EL (cell line): ENCODE measurements at places on chromosomes 12 and 14.

DNA sequence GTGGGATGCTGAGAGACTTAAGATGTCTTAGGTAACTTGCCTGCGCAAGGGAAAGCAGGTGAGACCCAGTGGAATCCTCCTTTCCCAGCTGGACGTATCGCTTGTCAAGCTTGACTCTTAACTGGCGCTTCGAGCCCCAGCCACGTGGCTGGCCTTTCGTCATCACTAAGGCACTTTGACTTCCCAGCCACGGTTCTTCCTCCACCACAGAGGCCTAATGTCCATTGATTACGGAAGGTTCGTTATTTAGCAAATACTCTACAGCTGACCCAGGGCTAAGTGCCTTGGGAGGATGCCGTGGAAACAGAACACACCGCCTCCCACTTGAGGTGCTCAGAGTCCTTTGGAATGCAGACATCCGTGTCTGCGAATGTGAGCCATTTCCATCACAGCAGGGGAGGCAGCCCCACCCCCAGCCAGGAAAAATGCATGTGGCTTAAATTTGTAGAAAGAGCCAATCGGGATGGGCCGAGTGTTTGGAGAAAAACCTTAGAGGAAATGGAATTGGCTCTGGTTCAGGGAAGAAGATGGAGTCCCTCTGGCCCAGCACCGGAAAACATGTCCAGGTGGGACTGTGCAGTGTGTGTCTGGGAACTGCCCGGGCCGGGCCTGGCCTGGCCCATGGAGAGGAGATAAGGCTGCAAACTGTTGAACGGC lies 115.7 kb downstream of the PLXNC1 start:
- no peak for DNase-seq

DNA sequence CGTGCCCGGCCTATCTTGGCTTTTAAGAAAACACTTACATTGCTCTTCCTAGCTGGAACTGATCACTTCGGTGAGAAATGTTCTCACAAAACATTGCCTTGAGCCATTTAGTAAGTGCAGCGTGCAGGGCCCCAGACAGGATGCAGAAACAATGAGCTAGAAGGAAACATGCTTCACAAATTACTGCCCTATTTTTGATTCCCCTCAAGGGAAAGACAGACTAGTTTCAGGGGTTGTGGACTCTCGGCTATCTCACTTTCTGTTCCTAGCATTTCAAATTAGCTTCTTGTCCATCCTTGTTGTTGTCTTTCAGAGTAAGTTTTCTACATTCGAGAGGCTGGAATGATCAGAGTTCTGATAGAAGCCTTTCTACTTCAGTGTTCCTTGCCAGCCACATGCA lies 21.6 kb downstream of the TGFB3 start:
- DNase-seq: no peak

- no peak for DNase-seq
These were observed 8.6 kb upstream of the ARPC3 start for GRCh38 chr12:110458756-110459155.

GRCh38 chr12:111887926-111888745 lies 46.1 kb downstream of the MAPKAPK5 start:
- no peak for DNase-seq

GRCh38 chr12:89988188-89988915 lies 279.7 kb upstream of the ATP2B1 start:
- DNase-seq: no peak

GRCh38 chr12:53735-54730 lies 12.5 kb upstream of the IQSEC3 start:
- no peak for DNase-seq

GRCh38 chr12:32322354-32322753 lies 77.0 kb upstream of the FGD4 start:
- DNase-seq: no peak

- DNase-seq: no peak
These were observed 473.9 kb downstream of the BCL11B start for GRCh38 chr14:98798099-98798498.

DNA sequence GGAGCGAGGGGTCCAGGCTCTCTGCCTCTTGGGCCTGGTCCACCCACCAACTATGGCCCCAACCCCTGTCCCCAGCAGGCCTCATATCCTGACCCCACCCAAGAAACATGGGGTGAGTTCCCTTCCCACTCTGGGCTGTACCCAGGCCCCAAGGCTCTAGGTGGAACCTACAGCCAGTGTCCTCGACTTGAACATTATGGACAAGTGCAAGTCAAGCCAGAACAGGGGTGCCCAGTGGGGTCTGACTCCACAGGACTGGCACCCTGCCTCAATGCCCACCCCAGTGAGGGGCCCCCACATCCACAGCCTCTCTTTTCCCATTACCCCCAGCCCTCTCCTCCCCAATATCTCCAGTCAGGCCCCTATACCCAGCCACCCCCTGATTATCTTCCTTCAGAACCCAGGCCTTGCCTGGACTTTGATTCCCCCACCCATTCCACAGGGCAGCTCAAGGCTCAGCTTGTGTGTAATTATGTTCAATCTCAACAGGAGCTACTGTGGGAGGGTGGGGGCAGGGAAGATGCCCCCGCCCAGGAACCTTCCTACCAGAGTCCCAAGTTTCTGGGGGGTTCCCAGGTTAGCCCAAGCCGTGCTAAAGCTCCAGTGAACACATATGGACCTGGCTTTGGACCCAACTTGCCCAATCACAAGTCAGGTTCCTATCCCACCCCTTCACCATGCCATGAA lies 8.6 kb downstream of the ARHGAP9 start:
- DNase-seq: no peak

- DNase-seq: no peak
These were observed 196.4 kb downstream of the RGS6 start for GRCh38 chr14:72128629-72129028.

DNA sequence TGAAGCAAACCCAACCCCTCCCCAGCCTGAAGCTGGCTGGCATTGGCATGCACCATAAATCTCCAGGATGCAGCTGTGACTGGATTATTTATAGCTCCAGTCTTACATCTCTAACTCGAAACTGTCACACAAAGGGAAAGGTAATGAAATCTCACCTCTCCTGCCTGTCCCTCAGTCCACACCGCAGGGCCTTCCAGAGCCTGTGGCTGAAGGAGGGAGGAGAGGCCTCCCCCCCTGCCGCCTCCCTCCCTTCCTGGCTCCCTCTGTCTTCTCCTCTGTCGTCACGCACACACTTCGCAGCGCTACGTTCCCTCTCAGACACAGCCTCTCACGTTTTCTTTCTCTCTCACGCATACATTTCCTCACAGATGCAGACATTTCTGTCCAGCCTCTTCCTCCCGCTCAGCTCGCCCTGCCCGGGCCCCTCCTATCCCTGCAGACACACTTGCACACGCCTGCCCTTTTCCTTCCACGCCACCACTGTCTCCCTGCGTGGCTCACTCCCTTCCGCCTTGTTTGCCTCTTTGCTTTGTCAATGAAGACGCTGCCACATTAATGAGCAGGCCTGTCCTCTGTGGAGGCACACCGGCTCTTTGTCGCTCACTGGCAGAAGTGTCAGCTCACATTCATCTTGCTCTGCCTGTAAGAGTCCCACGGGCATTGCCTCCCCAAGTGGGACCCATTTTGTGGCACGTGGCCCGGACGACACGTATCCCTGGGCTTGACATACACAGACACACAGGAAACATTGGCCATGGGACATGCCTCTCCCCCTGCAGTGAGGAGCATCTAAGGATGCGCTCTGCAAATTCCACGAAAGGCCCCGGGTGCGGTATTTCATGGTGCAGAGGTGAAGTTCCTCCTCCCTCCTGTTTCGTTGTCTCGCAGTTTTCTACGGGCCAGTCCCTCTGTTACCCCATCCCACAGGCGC lies 27.9 kb downstream of the IRF2BPL start:
- DNase-seq: peak; percentile 36

GRCh38 chr12:80802652-80803400 lies 86.1 kb downstream of the MYF5 start:
- DNase-seq: no peak

- DNase-seq: peak; percentile 30
These were observed 10.2 kb upstream of the RNASE10 start for GRCh38 chr14:20494935-20495766.

DNA sequence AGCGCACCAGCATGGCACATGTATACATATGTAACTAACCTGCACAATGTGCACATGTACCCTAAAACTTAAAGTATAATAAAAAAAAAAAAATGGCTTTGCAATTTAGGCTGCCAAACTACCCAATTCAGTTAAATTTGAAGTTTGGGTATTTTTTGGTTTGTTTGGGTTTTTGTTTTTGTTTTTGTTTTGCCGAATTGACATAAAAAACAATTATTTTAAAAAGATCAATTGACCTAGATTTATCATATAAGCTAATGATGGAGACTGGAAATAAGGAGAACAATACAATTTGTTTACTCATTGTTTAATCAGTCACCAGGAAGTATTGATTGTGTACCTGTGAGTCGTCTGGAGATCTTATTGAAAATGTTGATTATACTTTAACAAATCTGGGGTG lies 62.1 kb upstream of the GARIN2 start:
- no peak for DNase-seq

- DNase-seq: no peak
These were observed 22.3 kb upstream of the NTF3 start for GRCh38 chr12:5409619-5410018.

GRCh38 chr12:12546314-12546772 lies 16.3 kb downstream of the DUSP16 start:
- DNase-seq: no peak

- DNase-seq: no peak
These were observed 41.1 kb downstream of the ERG28 start for GRCh38 chr14:75619548-75619947.

DNA sequence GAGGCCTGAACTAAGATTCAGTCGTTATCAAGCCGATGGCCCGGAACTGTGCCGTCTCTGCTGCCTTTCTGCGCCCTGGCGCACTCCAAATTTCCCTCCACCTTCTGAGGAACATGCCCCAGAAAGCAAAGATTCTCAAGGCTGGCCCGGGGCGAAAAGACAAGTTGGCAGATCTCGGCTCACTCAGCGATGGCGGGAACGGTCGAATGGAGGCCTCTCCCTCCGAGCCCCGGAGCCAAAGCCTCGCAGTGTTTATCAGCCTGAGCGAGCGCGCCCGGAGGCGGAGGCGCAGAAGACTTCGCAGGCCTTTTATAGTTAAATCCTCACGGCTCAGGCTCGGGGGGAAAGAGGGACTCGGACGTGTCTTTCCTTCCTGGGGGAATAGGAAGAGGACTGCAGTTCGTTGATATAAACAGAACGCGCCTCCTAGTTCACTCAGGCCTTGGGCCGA lies 5.6 kb downstream of the TBX5 start:
- peak; percentile 48 for DNase-seq

DNA sequence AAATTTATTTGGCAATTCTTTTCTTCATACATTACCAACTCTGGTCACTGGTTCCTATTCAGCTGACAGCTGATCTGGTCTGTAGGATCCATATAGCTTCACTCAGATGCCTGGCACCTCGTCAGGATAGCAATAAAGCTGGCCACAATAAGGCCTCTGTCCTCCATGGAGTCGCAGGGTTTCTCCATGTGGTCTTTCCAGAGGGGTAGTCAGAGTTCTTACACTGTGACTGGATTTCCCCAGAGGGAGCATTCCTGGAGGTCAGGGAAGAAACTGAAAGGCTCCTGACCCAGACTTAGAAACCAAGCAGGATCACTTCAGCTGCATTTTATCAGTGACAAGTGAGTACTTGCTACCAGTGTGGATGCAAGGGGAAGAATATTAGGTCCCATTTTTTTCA lies 34.9 kb upstream of the SIX1 start:
- DNase-seq: no peak

DNA sequence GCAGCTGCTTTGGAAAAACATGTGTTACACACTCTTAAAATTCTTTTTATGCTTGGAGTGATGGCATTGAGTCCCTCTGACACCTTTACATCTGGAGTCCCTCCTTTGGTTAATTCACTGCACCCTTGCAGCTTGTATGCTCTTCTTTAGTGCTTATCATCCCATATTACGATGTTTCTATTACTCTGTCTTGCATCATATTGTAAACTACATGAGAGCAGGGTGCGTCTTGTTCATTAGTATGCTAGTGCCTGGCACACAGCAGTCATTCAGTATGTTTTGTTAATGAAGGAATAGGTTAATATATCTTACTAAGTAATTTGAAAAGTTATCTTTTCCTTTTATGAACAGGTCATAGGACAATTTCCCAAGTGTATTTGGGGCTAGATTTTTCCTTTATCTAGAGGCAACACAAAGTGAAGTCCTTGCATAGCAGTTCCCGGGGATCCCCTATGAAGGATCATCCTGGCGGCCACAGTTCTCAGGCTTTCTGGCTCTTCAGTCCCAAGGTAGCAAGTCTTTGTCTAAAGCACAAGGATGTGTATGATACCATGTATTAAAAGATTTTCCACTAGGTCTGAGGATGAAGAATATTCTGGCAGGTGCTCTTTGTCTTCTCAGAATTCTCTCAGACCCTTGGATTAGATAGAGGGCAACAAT lies 363.8 kb downstream of the FUT8 start:
- DNase-seq: no peak

- DNase-seq: no peak
These were observed 39.1 kb upstream of the FRS2 start for GRCh38 chr12:69430942-69431590.

DNA sequence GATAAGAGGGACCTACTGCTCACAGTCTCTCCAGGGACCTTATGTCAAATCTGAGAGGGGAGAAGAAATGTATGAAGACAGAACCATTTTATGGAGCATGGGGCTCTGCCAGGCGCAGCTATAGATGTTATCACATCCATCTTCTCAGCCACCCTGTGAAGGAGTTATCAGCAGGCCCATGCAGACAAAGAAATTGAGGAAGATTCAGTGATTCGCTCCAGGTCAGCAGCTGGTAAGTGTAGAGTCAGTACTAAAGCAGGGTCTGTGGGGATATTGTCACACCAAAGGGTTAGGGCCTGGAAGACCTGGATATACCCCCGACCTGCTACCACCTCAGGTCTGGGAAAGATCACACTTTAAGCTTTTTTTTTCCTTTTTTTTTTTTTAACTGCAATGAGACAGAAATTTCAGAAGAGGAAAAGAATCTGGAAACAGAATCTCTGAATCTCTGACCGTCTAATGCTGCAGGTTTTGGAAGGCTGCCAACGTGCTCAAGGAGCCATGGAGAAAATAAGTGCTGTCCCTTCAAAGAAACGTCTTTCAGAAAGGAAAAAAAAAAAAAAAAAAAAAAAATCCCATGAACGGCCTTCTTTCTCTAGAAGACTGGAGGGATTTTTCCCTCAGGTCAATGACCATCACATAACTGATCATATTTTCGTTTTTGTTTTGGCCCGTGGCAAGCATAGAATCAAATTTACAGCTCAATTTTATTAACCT lies 73.3 kb upstream of the PLEKHG7 start:
- peak; percentile 25 for DNase-seq

GRCh38 chr12:111602348-111602747 lies 3.2 kb upstream of the ATXN2 start:
- no peak for DNase-seq
